Stimulated activated CD8-positive, alpha-beta memory T cell treated with anti-CD3 and anti-CD28 coated beads, Interleukin-15, amount 100 ng/mL, for 24 hours (primary cell): ENCODE measurements at places on chromosomes 13 and 19.

- DNase-seq = peak; percentile 67
These were observed 4.5 kb upstream of the ARHGAP35 start for GRCh38 chr19:46856062-46857022.

GRCh38 chr13:51679616-51680015 is 95.4 kb downstream of the WDFY2 start:
- DNase-seq = no peak

DNA sequence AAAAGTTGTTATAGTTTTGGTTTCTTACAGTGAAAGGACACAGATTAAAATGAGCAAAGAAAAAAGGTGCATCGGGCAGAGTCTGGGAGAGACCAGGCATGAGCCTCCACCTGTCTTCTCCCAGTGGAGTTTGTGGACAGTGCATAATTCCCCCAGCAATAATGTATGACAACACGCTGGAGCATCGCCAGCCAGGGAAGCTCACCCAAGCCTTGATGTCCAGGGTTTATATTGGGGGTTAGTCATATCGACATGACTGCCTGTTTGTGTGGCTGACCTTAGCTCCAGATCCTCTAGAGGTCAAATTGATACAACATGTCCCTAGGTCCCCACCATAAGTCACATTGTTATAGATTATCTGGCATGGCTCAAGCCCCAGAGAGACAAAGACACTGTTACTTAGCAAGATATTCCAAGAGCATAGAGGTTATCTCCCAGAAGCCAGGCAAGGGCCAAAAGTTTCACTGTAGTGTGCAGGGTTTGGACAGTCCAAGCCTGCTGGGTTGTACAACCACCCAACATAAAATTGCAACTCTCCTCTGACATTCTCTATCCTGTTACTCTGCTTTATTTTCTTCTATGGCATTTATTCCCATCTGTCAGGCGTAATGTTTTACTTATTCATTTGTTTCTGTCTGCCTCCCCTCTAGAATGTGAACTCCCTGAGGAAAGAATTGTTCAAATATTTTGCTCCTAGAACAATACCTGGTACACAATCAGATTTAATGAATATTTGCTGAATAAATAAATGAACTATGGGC is 5.6 kb upstream of the KLK13 start:
- no peak for DNase-seq

DNA sequence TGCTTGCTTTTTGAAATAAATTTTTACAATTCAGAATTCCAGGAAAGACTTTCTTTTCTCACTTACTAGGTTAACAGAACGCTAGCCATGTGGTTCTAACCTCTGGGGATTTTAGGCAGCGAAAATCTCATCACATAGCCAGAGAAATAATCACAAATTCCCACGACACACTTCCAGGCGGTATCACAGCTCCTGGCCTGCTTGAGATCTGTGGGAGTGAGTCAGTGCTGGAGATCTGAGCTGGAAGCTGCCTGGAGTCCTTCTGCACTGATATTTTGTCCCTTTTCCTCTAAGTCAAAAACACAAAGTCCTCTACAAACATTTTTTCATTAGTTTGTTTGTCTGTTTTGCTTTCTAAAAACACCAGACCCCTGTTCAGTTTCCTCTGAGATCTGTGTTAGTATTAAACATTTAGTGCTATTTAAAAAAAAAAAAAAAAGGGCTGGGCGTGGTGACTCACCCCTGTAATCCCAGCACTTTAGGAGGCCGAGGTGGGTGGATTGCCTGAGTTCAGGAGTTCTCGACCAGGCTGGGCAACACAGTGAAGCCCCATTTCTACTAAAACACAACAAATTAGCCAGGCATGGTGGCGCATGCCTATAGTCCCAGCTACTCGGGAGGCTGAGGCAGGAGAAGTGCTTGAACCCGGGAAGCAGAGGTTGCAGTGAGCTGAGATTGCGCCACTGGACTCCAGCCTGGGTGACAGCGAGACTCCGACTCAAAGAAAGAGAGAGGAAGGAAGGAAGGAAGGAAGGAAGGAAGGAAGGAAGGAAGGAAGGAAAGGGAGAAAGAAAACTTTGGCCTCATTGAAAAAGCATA is 12.2 kb upstream of the UBE2L5 start:
- DNase-seq = no peak

DNA sequence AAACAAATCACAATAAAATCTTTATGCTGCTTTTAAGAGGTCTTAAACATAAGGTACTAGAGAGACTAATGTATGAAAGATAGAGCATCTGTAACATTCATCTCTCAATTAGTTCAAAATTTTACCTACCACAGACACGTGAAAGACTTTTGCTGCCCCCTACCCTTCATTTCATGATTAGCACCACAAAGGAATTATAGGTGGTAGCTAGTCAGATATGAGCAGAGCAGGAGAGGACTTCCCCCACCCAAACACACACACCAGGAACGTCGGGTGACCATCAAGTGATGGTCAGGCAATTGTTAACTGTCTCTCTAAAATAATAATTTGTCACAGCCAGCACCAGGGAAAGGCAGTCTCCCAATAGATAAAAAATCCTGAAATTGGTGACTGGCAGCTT is 1531.7 kb upstream of the SPRY2 start:
- no peak for DNase-seq

DNA sequence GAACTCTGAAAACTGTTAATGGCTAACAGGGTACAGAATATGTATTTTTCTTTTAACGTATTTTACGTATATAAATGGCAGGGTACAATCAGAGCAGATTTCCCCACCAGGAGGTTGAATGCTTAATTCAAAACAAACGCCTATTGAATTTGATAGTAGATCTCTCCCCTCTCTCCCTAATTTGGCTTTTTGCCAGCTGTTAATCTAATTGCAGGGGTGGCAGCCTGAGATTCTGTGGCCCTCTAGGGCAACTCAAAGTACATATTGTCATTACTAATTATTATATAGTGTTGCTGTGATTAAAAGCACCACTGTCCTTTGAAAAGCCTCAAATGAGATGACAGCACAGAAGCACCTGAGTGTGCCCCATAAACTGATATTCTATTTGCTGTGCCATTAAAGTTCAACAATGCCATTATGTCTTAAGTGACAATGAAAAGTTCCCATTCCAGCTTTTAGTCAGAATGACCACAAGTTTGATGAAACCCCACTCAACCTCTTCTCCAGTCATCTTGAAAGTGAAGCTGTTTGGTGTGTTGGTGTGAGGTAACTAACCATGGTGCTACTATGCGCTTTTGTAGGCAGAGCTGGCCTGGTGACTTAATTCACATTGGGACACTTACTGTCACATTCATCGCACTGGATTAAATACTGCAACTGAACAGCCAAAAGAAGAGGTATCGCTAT is 351.4 kb downstream of the KCNRG start:
- DNase-seq = no peak

- no peak for DNase-seq
These were observed 3.5 kb downstream of the TMEM150B start for GRCh38 chr19:55321466-55322137.

DNA sequence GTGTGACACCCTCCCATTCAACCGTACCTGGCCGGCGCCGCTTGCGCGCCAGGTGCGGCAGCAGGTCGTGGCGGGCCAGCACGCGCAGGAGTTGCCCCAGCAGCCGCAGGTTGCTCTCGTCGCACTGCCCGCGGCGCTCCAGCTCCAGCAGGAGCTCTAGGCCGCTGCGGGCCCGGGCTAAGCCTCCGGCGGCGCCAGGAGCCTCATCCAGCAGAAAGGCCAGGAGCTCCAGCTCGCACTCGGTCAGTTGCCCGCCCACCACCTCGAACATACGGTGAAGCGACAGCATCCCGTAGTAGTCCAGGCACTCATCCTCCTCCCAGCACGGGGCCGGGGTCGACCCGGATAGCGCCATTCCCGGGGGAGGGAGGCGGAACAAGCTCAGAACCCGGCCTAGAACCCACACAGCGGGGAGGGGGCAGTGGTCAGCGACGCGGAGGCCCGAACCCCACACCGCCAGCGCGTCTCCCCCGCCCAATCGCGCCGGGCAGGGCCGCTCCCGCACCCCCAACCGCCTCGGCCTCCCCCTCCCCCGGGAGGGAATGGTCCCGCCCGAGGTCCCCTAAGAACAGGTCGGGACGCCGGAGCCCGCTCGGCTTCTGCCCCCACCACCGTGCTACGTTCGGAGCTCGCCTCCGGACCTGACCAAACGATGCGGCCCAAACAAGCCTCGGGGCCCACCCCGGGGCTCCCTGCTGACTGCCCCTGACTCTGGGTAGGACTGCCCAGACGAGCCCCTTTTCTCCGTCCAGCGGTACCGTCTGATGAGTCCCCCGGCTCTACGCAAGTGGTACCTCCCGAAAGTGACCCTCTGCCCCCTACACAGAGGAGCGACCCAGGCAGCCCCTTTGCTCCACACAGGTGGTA is 591 bp downstream of the DEDD2 start:
- DNase-seq = no peak

DNA sequence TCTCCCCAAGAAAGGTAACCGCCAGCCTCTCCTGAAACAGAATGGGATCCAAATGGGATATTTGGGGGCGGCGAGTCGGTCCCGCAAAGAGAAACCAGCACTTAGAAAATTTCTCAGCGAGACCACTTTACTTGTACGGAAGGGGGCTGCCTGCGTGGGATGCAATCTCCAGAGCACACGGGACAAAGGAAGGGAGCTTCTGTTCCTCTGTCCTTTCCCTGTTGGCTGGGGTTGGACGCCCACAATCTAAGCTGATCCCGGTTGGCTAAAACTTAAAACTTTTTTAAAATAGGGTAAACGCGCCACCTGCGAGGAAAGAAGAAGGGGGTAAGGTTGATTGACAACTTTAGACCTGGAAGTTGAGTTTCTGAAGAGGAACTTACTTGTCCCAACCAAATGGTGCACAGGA is 826 bp upstream of the BSG start:
- no peak for DNase-seq

DNA sequence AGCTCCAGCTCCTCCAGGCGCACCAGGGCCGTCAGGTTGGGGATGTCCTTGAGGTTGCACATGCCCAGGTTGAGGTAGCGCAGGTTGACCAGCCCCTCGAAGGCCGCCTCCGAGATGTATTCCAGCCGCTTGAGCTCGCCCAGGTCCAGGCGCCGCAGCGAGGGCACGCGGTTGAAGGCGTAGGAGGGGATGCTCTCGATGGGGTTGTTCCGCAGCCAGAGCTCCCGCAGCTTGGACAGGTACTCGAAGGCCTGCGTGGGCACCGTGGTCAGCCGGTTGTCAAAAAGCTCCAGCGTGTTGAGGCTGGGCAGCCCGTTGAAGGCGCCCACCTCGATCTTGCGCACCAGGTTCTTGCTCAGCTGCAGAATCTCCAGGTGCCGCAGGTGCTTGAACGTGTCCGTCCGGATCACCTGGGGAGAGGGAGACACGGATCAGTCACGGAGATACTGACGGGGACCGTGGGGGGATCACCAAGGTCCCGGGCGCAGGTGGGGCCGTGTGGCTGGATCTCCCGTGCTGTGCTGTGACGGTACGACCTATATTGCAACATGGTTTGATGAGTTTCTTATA is 5.4 kb upstream of the ASPDH start:
- no peak for DNase-seq

- DNase-seq = no peak
These were observed 11.3 kb downstream of the FLT3 start for GRCh38 chr13:28089065-28089464.

DNA sequence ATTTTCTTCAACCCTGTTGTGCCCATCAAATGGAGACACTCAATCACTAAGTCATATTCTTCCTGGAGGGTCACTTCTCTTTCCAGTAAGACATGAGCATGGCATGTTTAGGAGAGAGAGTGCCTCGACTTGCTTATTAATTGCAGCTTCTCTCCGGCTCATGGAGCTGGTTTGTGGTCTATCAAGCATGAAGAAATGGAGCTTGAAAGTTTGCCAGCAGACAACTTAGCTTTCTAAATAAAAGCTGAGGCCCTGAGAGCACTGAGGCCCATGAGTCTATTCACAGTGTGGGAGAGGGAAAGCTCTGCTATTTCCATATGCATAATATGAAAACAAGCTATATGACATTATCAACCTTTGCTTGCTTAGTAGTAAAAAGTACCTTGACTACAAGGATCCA is 378.5 kb downstream of the FGF9 start:
- DNase-seq = no peak

GRCh38 chr19:21432590-21432989 is 35.7 kb downstream of the ZNF493 start:
- no peak for DNase-seq

GRCh38 chr13:58698531-58698930 is 1067.0 kb downstream of the PCDH17 start:
- no peak for DNase-seq

DNA sequence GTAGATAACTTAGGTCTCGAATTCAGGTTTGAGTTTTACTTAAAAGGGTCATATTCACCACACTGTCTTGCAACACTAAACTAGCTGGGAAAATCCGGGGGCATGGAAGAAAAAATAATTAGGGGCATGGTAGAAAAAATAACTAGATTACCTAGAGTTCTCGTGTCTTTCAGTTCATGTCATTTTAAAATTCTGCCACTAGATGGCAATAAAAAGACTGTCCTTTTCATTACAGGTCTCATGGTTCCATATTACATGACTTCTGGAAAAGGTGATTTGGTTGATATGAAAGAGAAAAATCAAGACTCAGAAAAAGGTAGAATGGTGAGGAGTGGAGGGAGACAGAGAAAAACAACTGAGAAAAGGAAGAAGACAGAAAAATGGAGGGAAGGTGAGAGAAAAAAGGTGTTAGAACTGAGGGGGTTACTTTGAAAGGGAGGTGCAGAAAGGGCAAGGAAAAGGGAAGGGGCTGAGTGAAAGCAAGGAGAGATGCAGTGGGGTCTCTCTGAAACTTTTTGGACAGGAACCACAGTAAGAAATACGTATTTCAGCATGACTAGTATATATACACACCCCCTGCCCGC is 299.0 kb downstream of the KLF12 start:
- no peak for DNase-seq

- no peak for DNase-seq
These were observed 4.1 kb upstream of the TLE6 start for GRCh38 chr19:2973229-2973628.

- no peak for DNase-seq
These were observed 164.4 kb downstream of the LMO7 start for GRCh38 chr13:75800545-75800944.

DNA sequence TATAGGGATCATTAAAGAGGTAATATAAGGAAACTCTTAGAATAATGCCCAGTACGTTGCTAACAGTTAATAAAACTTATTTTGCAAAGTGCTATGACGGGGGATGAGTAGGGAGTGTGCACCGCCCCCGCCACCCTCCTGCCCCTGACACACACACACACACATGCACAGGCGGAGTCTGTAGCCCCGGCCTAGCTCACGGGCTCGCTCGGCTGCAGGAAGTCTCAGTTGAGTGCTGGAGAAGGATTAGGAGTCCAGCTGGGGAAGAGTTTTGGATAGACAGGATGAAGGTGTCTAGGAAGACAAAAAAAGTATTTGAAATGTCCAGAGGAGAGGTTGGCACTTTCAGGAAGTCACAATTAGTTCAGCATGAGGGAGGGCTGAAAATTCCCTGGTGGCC is 21.5 kb downstream of the GSX1 start:
- no peak for DNase-seq

GRCh38 chr19:10823690-10824089 is 12.3 kb downstream of the TMED1 start:
- no peak for DNase-seq
